Calu3 (cell line): ENCODE measurements at places on chromosomes 11 and 22. TPM values are rescaled to one million over a fixed set of nuclear protein-coding genes. Genes with fewer than 3 reads are reported as not detected.

Gene PHOX2A
- not detected in 2 replicates for total RNA-seq

Gene NARS2
- 17.8 and 20.2 TPM in 2 replicates for total RNA-seq

Gene FHIP1B
- total RNA-seq, result 39.7 and 43.9 TPM in 2 replicates

Gene MYBPC3
- not detected in 2 replicates for total RNA-seq

Gene MIOX
- 0.45 TPM in 1 of 2 replicates, not detected in the other for total RNA-seq

Gene OR51I1
- not detected in 2 replicates for total RNA-seq

Gene LMO2
- total RNA-seq, result 0.38 and 1.3 TPM in 2 replicates

Gene RNF26
- total RNA-seq, result 31.8 and 35.0 TPM in 2 replicates

- no peak for DNase-seq
Observed at GRCh38 chr11:11316651-11317230, 36.3 kb downstream of the CSNK2A3 start.

GRCh38 chr11:18608376-18608775 lies 8.8 kb downstream of the MISFA start:
- no peak for DNase-seq

DNA sequence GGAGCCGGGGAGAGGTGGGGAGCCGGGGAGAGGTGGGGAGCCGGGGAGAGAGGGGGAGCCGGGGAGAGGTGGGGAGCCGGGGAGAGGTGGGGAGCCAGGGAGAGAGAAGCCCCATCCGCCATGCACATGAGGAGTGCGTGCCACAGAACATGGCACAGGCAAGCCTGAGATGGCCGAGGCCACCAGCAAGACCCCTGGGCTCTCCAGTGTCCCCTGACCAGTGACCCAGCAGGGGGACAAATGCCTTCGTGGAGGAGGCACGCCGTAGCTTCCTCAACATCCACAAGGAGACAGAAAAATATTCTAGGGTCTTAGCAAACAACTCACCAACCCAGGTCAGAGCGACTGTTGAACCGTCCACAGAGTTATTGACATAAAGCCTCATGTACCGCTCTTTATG lies 618.8 kb downstream of the TBC1D22A start:
- no peak for DNase-seq

GRCh38 chr22:32776397-32776796 lies 25.1 kb upstream of the TIMP3 start:
- no peak for DNase-seq
